CD4-positive, alpha-beta T cell (primary cell): ENCODE measurements at places on chromosomes 3 and 15.

- H3K27ac ChIP-seq = no peak overlapping the region
- no peak overlapping the region for H3K4me3 ChIP-seq
- H3K4me1 ChIP-seq = no peaks in the 10 kb centered on the region
- H3K27me3 ChIP-seq = no peaks in the 10 kb centered on the region
- H3K36me3 ChIP-seq = no peaks in the 10 kb centered on the region
These were observed 2.5 kb upstream of the CAMP start for GRCh38 chr3:48220746-48221145.

DNA sequence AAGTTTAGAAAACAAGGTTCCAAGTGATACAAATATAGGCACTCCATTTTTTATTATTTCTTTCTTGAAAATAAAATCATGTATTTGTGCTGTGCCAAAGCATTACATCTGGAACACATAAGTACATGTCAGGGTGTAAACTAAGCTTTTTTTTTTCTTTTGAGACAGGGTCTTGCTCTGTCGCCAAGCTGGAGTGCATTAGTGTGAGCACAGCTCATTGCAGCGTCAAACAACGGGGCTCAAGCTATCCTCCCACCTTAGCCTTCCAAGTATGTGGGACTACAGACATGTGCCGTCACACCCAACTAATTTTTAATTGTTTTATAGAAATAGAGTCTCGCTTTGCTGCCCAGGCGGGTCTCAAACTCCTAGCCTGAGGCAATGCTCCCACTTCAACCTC is 9.0 kb downstream of the SPATA12 start:
- no peaks in the 10 kb centered on the region for H3K36me3 ChIP-seq
- no peak for DNase-seq

DNA sequence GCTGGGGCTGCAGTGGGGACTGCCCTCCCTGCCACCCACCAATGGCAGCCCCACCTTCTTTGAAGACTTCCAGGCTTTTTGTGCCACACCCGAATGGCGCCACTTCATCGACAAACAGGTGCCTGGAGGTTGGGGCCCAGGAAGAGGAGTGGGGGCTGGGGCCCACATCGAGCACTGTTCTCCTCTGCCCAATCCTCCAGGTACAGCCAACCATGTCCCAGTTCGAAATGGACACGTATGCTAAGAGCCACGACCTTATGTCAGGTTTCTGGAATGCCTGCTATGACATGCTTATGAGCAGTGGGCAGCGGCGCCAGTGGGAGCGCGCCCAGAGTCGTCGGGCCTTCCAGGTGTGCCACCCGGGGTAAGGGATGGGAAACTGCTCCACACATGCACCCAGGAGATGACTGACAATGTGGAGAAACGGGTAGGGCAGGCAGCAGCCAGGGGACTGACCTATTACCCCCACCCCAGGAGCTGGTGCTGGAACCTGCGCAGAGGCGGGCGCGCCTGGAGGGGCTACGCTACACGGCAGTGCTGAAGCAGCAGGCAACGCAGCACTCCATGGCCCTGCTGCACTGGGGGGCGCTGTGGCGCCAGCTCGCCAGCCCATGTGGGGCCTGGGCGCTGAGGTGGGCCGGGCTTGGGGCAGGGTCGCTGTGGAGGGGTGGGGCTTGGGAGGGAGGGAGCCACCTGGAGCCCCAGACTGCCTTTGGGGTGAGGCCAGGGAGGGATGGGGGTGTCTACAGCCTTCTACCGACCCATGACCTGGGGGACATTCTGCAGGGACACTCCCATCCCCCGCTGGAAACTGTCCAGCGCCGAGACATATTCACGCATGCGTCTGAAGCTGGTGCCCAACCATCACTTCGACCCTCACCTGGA is 22.9 kb downstream of the NBEAL2 start:
- H3K27me3 ChIP-seq = no peaks in the 10 kb centered on the region
- DNase-seq = no peak
- no peak overlapping the region for H3K27ac ChIP-seq
- peaks cover 17% of the 10 kb centered on the region for H3K4me1 ChIP-seq

DNA sequence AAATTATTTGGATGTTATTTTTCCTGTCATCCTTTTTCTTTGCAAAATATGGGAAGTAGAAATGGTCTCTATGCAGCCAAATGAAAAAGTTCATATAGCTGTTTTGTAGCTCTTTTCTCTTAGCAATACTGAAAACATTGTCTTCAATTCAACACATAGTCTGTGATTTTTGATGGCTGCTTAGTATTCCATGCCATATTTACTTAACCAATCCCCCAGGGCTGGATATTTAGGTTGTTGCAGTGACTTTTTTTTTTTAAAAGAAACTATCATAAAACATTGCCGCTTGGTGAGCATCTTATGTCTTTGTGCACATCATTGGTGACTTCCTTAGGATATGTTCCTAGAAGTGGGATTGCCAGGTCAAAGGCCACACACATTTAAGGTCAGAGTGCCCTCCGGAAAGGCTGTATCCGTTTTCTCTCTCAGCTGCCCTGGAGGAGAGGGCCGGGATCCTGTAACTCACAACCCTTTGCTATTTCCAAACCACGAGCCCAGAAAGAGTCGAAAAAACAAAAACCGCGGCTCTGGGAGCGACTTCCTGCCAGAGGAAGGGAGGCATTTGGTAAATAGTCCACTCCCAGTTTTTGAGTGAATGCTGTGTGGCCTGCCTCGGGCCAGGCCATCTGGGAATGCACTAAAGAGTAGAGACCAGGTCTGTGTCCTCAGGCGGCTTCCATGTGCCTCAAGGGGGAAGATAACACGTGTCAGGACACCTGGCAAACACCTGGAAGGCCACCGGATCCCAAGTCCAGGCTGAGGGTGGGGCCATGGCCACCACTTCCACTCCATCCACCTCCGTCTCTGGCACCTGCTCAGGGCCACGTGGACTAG is 41.9 kb downstream of the SMAD6 start:
- H3K4me3 ChIP-seq = no peak overlapping the region
- H3K27ac ChIP-seq = no peak overlapping the region
- no peaks in the 10 kb centered on the region for H3K27me3 ChIP-seq

DNA sequence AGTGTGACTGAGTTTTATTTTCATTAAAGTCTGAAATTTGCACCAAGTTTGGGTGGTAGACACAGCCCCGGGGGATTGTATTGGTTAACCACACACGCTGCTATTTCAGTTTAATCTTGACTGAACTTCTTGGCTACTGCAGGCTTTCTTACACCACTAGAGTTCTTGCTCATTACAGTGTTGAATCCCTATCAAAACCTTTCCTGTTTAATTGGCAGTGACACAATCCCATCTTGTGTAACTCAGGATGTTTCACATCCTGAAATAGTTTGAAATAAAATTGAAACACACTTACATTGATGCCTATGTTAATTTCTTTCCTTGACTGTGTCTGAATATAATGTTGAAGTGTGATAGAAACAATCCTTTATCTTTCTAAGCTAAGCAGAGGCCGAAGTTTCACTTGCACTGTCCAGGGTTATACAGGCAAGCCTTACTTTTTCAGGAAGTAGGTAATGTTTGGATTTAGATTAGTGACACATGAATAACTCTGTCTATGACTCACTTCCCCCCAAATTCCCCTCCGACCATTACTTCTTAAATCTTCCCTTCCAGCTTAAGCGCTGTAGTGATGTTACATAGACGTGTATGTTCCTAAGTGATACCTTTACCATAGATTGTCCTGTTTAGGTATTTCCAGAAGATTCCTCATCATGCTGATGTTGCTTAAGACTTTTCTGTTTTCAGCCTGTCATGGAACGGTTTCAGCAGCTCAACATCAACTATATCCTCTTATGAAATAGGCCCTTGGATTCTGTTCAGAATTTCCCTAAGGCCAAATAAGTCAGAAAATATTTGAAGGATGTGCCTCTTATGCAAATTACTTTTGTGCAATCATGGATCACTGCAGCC is 16.8 kb downstream of the ATG7 start:
- no peaks in the 10 kb centered on the region for H3K36me3 ChIP-seq
- peak; percentile 45 for DNase-seq
- peak overlapping the region; percentile 38 for H3K27ac ChIP-seq
- no peak overlapping the region for H3K4me3 ChIP-seq
- peaks cover 35% of the 10 kb centered on the region for H3K4me1 ChIP-seq

- DNase-seq = no peak
- H3K4me3 ChIP-seq = no peak overlapping the region
- no peaks in the 10 kb centered on the region for H3K36me3 ChIP-seq
- no peaks in the 10 kb centered on the region for H3K4me1 ChIP-seq
- H3K27me3 ChIP-seq = no peaks in the 10 kb centered on the region
These were observed 264.2 kb downstream of the GABRG3 start for GRCh38 chr15:27235161-27235560.

- H3K4me3 ChIP-seq = no peak overlapping the region
- H3K36me3 ChIP-seq = no peaks in the 10 kb centered on the region
- H3K27ac ChIP-seq = no peak overlapping the region
- H3K4me1 ChIP-seq = no peaks in the 10 kb centered on the region
These were observed 96.4 kb upstream of the P3H2 start for GRCh38 chr3:190217081-190217480.

GRCh38 chr3:53216723-53217122 is 39.1 kb downstream of the TKT start:
- H3K4me3 ChIP-seq = no peak overlapping the region
- peaks cover 6% of the 10 kb centered on the region for H3K4me1 ChIP-seq
- no peak for DNase-seq
- no peaks in the 10 kb centered on the region for H3K36me3 ChIP-seq
- no peaks in the 10 kb centered on the region for H3K27me3 ChIP-seq
